Transverse colon (tissue), 4 donors: ENCODE measurements at places on chromosomes 4 and X. TPM values are rescaled to one million over a fixed set of nuclear protein-coding genes. Genes with fewer than 3 reads are reported as not detected.

FGFBP1 gene
- total RNA-seq, result 7.0 TPM

CFI gene
- total RNA-seq, result 4.1 TPM

GRCh38 chr4:109675843-109676242, 27.4 kb downstream of the CASP6 start:
- no peak for DNase-seq
- no peaks in the 10 kb centered on the region for H3K27me3 ChIP-seq
- H3K4me1 ChIP-seq, result no peaks in the 10 kb centered on the region
- H3K4me3 ChIP-seq, result no peak overlapping the region
- no peaks in the 10 kb centered on the region for H3K36me3 ChIP-seq

GRCh38 chrX:872090-872489, 241.5 kb downstream of the SHOX start:
- H3K27me3 ChIP-seq, result no peaks in the 10 kb centered on the region
- no peaks in the 10 kb centered on the region for H3K4me1 ChIP-seq
- H3K4me3 ChIP-seq, result no peak overlapping the region
- H3K36me3 ChIP-seq, result no peaks in the 10 kb centered on the region

GRCh38 chr4:39469429-39470077, 10.7 kb downstream of the LIAS start:
- H3K27ac ChIP-seq, result peak overlapping the region; percentile 17
- no peak overlapping the region for H3K4me3 ChIP-seq
- no peaks in the 10 kb centered on the region for H3K36me3 ChIP-seq
- H3K27me3 ChIP-seq, result no peaks in the 10 kb centered on the region

DNA sequence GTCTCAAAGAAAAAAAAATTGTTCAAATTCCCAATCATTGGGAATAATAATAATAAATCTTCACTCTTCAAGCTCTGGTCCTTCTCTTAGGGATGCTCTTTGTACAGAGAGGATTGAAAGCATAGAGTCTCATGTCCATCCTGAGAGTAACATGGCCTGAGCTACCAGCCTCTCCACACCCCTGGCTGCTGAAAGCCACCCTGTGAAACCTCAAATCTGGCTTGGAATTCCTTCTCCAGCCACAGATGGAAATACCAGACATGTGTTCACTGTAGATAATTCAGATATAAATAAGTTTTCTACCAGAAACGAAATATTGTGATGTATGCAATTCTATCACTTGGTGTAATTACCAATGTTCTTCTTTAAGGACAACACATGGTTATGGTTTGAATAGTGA, 140.6 kb downstream of the ARSF start:
- no peaks in the 10 kb centered on the region for H3K36me3 ChIP-seq
- DNase-seq, result no peak
- no peak overlapping the region for H3K27ac ChIP-seq
- H3K4me1 ChIP-seq, result no peaks in the 10 kb centered on the region

- H3K27ac ChIP-seq, result no peak overlapping the region
- DNase-seq, result no peak
- peaks cover 3% of the 10 kb centered on the region for H3K4me1 ChIP-seq
- no peaks in the 10 kb centered on the region for H3K27me3 ChIP-seq
- no peaks in the 10 kb centered on the region for H3K36me3 ChIP-seq
Measured at GRCh38 chr4:119087121-119087520, 48.5 kb upstream of the MYOZ2 start.

- H3K4me3 ChIP-seq, result no peak overlapping the region
- H3K36me3 ChIP-seq, result no peaks in the 10 kb centered on the region
- DNase-seq, result no peak
- H3K4me1 ChIP-seq, result no peaks in the 10 kb centered on the region
- H3K27me3 ChIP-seq, result no peaks in the 10 kb centered on the region
Measured at GRCh38 chr4:164239433-164239832, 514.5 kb upstream of the SMIM31 start.

DNA sequence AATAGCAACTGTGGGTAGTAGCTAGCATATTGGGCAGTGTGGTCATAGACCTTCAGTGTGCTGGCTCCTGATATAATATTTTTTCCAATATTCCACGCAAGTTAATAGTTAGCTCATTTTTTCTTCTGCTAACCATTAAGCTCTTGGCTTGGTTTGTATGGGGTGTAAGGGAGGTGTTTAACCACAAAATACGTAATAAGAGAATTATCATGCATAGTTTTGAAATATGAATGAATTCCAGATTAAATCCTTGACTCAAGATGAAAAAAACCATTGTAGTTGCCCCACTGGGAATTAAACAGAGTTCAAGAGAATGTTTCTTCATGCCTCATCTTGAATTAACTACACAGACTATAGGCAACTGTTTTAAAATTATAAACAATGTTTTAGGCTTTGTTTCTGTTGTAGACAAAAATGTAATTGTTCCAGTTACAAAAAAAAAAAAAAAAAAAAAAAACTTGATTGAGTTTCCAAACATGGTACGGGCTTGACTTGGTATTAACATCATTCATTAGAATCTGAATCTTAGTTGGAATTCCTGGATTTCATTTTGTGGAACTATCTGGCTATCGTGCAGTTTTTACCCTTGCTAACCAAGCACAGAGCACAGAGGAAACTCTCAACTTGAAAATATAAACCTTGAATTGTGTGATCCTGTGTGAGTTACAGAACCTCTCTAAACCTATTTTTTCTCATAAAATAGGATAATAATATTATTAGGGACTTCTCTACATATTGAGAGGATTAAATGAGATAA, 28.4 kb downstream of the CXCL1 start:
- no peak for DNase-seq
- no peak overlapping the region for H3K27ac ChIP-seq
- H3K4me3 ChIP-seq, result no peak overlapping the region
- H3K36me3 ChIP-seq, result no peaks in the 10 kb centered on the region
- peaks cover 20% of the 10 kb centered on the region for H3K4me1 ChIP-seq
